ENCODE measurements at places on chromosomes 1 and 21.
A peak's percentile ranks its signal among the peaks of the same experiment; 100 is the strongest.

- no peak for DNase-seq
Measured at GRCh38 chr1:229879746-229880145, 187.3 kb upstream of the GALNT2 start.

DNA sequence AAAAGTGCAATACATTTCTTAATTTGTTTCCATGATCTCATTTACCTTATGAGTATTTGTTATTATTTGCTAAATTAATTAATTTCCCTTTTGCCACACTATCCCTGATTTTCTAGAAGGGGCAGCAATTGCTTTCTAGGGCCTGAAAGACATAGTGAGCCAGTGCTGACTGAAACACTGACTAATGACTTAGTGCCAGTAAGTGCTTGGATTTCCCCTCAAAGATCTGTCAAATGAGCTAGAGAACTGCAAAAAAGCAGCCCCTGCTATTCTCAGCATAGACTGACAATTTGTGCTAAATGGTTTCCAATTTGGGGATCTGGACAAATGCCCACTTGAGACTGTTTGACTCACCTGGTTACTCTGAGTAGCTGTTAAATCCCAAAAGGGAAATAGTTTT is 35.6 kb upstream of the USH2A start:
- DNase-seq = no peak

GRCh38 chr1:208895181-208895580 is 651.0 kb upstream of the PLXNA2 start:
- no peak for DNase-seq

- no peak for DNase-seq
Measured at GRCh38 chr1:229991724-229992333, 75.2 kb upstream of the GALNT2 start.

- DNase-seq = no peak
Measured at GRCh38 chr1:221897321-221897721, 155.4 kb upstream of the DUSP10 start.

DNA sequence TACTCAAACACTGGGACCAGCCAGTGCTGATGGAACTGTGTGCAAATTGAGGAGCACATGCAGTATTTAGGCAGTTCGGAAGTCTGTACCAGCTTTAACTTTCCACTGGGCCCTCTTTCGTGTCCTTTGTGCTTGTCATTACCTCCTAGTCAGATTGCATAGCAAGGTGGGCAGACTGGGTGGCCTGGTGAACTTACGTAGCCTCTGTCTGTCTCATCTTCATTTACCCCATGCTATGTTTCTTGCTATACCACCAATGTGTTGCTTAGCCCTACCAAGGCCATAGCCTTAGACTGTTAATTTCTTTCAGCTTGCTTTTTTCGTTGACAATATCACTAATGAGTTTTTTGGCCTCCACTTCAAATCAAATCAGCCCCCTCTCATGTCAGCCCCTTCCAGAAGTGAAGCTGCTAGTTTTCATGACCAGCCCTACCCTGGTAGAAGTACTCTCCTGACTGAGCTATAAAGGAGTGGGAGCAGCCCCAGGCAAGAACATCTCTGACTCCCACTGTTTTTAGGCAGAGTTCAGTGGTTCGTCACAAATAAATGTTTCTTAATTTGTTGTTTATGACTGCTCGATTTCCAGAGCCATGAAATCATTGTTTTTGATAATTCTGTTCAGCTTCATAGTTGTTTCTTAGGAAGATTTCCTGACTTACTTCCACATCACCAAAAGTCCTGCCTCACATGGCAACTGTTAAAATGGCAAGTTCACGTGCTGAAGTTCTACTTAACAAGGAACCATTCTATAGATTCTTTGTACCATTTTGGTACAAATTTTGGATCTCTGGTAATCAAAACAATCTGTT is 19.3 kb downstream of the PRKACB start:
- no peak for DNase-seq

DNA sequence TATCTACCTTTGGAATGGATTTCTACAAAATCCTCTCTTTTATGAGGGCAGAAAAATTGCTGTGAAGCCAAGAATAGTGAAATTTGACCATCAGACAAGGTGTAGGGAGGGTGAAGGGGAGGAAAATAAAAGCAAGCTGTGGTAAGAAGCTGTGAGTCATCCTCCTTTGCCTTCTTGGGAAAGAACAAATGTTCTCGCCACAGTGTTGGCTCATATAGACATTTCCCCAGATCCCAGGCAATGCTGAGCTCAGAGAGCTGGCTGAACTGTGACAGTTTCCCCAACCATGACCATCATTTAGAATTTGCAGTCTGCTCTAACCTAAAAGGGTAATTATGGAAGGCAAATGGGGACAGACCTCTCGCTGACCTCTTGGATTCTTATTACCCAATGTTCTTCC is 235.4 kb downstream of the PBX1 start:
- no peak for DNase-seq

DNA sequence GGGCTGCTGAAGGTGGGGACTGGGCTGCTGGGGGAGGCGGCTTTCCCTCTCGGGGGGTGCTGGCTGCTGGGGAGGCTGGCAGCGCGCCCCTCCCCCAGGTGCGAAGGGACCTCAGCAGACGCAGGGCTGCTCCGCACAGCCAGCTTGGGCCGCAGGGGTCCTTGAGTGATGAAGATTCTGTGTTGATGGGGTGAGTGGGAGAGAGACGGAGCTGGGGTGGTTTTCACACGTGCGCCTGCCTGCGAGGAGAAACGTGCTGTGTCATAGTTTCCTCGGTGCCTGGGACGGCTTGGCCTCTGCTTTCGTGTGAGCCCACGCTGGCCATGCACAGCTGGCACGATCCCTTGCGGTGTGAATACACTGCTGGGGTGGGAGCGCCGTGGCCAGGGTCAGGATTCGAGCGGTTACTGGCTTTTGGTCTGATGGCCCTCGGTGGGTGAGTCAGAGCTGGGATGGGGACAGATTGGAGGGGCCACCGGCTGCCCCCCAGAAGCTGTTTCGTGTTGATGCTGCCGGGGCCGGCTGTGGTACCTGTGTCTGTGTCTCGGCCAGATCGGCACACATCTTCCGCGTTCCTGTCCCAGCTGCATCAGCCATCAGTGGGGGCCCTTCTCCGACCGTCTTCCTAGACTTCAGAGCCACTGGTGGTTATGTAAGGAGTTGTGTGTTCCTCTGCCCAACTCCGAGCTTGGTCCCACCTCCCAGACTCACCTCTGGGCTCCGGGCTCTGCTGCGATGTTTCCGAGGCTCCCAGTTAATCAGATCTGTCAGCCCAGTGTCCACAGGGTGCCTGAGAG is 24.9 kb downstream of the PRKCZ start:
- no peak for DNase-seq

GRCh38 chr1:222751255-222751654 is 14.3 kb downstream of the FAM177B start:
- no peak for DNase-seq

- no peak for DNase-seq
Measured at GRCh38 chr21:14829685-14830084, 235.1 kb downstream of the NRIP1 start.

- peak; percentile 50 for DNase-seq
Measured at GRCh38 chr1:210558302-210558701, 229.6 kb downstream of the HHAT start.

DNA sequence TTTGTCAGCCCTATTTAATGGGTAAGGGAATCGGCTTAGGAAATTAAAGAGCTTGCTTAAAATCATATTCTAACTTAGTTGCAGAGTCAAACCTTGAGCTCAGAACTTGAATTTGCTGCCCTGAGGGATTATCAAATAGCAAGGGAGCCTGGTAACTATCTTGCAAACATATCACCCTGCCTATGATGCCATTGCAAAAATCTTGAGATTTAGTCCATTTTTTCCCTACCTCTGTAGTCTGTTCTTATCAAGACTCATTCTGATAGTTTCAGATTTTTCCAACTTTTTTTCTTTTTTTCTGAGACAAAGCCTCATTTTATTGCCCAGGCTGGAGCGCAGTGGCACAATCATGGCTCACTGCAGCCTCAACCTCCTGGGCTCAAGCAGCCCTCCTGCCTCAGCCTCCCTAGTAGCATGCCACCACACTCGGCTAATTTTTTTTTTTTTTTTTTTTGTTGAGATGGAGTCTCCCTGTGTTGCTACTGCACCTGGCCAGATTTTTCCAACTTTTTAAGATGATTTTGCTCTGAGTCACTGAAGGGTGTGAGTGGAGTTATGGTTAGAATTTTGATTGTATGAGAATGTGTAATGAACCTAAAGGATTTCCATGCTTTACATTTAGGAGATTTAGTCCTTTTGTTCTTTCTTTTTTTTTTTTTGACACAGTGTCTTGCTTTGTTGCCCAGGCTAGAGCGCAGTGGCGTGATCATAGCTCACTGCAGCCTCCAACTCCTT is 12.2 kb downstream of the SARS1 start:
- DNase-seq = no peak

DNA sequence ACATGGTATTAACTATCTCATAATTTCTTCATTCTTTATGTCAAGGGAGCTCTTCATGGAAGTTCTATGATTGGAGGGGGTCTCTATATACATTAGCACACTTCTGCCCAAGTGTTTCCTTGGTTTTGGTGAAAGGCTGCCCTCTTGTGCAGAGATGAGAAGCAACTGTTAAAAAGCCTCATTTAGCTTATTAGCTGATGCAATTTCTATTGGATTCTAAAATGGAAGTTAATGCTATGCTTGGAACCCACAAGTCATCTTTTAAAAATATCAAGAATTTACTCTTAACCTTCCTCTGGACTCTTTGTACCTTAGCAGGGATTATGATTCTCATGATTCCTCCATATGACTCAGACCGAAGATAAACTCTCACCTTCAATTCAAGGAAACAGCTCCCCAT is 328.9 kb downstream of the PTBP2 start:
- no peak for DNase-seq

GRCh38 chr1:169027607-169028320 is 78.7 kb upstream of the ATP1B1 start:
- no peak for DNase-seq

DNA sequence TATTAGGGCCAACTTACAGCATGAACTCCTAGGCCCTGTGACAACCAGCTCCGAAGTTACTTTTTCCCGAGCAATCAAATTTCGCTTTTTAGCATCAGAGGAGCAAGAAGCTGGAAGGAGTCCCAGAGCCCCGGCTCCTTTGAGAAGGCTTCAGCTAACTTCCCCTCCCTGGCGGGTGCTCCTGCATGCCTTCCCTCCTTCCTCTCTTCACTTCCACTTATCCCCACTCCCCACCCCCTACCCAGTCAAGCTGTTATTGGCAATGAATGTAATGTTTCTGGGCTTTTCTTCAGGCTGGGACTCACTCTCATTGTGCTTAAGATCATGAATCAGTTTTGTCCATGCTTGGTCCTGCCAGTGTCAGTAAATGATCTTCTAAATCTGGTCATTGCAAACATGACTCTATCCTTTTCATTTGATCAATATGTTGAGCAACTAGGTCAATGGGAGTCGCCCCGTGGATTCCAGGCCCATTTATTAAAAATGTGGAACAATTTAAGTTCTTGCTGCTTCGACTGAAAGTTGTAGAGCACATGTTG is 94.5 kb upstream of the TSPAN2 start:
- no peak for DNase-seq

- DNase-seq = no peak
Measured at GRCh38 chr1:35808450-35809113, 766 bp downstream of the AGO4 start.

- no peak for DNase-seq
Measured at GRCh38 chr1:213041443-213041842, 9.6 kb upstream of the RPS6KC1 start.

- DNase-seq = no peak
Measured at GRCh38 chr1:103576065-103576464, 4.7 kb downstream of the AMY2B start.

DNA sequence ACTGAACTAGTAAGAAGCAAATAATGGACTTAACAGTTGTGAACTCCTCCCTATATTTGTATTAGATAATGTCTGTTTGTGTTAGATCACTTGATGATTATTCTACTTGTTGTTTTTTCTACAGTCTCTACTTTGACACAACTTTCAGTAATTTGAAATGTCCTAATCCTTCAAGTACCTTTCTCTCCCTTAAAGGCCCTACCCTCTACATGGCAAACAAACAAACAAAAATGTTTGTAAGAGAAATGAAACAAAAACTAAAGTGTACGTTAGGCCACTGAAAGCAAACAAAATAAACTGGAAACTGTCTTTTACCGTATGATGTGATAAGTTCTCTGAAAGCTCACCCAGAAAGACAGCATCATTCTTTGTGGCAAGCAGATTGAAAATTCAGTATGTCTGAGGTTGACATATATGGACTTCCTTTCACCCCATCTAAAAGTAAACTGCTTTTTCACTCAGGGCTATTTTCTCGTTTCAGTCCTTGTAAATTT is 255.9 kb upstream of the SNX7 start:
- peak; percentile 13 for DNase-seq

- DNase-seq = no peak
Measured at GRCh38 chr1:13826009-13826408, 126.0 kb downstream of the PRDM2 start.

DNA sequence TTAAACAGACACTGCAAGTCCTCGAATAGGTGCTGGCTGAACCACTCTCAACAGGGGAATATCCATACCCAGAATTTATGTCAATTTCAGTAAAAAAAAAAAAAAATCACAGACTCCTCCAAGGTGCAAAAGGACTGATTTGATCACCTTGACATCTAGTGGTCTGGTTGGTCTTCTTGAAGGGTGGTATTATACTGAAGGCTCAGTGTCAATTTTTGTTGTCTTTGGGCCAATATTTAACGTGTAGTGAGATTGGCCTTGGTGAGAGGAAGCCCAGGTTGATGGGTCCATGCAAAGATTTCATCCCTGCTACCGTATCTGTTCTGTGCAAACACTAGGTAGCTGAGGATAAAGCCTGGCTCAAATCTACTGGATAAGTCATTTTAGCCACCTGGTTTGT is 4.0 kb upstream of the GBP5 start:
- no peak for DNase-seq

DNA sequence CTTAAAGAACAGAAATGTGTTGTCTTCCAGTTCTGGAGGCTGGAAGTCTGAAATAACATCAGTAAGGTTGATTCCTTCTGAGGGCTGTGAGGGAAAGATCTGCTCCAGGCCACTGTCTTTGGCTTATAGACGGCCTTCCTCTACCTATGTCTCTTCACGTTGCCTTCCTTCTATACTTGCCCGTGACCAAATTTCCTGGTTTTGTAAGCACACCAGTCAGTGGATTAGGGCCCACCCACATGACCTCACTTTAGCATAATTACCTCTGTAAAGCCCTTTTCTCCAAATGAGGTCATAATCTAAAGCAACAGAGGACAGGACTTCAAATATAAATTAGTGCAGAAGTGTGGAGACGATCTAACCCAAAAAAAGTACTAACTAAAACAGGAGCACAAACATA is 231.6 kb downstream of the NRIP1 start:
- DNase-seq = no peak

DNA sequence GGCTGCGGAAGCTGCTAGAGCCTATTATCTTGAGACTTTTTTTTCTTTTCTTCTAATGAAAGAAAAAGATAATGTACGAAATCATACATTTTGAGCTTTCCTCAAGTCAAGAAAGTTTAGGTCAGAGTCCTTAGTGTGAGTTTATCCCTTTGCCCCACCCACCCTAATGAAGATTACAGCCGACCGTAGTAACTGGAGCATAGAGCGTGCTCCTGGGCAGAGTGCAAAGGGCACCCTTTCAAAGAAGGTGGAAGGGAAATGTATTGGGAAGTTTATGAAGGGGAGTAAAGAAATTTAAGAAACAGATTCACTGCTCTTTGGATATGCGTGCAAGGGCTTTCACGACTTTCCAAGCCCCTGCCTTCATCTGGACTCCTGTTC is 17.2 kb downstream of the GNG12 start:
- DNase-seq = no peak

GRCh38 chr1:175129644-175129996 is 62.0 kb downstream of the TNN start:
- no peak for DNase-seq

GRCh38 chr1:6579374-6580118 is at the start of gene ZBTB48:
Gene ZBTB48 (plus strand): TSS chr1:6579994. CDS start chr1:6580610, 616 bp downstream.
- DNase-seq = peak; percentile 96

- DNase-seq = no peak
Measured at GRCh38 chr1:88655140-88655539, 28.9 kb upstream of the PKN2 start.

Data from DMS153 (cell line).